Astrocyte of the hippocampus (primary cell): ENCODE measurements at places on chromosomes 4 and X.

DNA sequence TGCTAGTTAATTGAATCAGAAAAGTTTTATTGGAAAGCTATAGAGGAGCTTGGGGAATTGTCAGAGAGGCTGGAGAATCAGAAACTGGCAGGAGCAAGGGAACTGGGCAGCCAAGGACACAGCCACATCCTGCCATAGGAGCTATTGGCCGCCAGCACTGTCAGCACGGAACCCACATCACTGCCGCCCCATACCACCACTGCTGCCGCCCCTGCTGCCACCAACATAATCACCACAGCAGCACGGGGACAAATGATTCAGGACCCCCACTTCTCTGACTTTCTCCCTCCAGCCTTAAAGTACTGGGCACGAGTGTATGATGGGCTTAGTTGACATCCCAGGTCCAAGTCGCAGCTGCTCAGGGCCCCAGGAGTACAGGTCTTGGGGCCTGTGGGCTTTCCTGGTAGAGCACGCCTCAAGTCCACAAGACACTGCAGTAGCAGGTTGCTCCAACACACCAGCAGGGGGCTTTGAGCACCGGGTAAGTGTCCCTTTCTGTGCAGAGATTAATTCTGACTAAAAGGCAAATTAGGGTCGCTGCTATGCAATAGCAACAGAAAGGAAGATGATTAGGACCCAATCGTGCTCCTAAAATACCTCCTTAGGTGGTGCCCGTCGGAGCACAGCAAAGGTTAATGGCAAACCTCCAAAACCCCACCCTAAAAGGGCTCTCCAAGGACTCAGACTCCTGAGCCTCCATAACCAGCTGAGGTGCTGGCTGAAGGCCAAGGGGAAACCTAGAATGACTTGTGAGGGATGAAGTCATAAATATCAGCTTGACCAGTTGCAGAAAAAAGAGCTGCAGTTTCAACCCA lies 6.9 kb downstream of the PJA1 start:
- DNase-seq = peak; percentile 71

DNA sequence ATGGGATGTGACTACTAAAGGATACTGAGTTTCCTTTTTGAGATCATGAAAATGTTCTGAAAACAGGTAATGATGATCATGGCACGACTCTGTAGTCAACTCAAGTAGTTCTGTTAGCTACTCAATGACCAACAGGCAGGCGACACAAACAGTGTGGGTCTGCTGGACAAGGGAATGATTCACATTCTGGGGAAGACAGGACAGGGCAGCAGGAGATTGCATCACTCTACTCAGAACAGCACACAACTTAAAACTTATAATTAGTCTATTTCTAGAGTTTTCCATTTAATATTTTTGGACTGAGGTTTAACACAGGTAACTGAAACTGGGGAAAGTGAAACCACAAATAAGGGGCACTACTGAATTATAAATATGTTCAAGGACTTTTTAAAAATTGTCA lies 365.2 kb downstream of the PRDM5 start:
- peak; percentile 2 for DNase-seq

GRCh38 chrX:125711103-125711502 lies 391.4 kb downstream of the TEX13C start:
- no peak for DNase-seq

DNA sequence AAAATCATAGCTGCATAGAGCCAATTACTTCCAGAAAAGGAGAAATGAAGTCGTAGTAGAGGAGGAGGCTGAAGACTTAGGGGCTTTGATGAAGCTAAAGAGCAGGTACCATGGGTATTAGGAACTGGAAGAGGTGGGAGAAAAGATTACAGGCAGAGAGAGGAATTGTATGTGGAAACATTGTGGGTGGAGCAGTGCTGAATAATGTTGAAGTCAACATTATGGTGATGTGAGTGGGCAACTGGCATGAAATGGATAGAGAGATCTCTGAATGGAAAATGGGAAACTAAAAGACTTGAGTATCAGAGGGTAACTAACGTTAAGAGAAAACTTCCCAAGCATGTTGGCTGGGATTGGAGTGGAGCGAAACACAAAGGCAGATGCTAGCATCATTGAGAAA lies 92.5 kb downstream of the AREG start:
- DNase-seq = no peak

DNA sequence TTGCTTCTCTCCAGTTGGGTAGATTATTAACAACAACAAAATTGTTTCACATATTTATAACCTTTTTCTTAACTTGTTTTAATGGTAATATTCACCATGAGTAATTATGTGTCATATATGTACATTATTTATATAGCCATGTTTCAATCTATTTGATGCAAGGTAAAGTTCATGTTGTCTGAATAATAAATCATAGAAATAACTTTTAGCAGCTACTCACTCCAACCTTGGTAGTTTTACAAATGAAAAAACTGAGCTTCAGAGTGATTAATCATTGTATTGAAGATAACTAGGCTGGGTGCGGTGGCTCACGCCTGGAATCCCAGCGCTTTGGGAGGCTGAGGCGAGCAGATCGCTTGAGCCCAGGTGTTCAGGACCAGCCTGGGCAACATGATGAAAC lies 46.0 kb downstream of the TMA16 start:
- DNase-seq = no peak

DNA sequence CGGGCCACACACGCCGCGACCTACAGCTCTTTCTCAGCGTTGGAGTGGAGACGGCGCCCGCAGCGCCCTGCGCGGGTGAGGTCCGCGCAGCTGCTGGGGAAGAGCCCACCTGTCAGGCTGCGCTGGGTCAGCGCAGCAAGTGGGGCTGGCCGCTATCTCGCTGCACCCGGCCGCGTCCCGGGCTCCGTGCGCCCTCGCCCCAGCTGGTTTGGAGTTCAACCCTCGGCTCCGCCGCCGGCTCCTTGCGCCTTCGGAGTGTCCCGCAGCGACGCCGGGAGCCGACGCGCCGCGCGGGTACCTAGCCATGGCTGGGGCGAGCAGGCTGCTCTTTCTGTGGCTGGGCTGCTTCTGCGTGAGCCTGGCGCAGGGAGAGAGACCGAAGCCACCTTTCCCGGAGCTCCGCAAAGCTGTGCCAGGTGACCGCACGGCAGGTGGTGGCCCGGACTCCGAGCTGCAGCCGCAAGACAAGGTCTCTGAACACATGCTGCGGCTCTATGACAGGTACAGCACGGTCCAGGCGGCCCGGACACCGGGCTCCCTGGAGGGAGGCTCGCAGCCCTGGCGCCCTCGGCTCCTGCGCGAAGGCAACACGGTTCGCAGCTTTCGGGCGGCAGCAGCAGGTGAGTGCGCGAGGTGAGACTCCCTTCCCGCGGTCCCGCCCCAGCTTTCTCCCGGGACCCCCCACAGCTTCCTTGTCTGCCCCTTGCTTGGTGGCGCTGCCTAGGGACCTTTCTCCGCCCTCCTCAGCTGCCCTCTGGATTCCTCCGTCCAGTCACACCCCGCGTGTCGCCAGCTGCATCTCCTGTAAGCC lies 678 bp downstream of the BMP3 start:
- DNase-seq = peak; percentile 18

DNA sequence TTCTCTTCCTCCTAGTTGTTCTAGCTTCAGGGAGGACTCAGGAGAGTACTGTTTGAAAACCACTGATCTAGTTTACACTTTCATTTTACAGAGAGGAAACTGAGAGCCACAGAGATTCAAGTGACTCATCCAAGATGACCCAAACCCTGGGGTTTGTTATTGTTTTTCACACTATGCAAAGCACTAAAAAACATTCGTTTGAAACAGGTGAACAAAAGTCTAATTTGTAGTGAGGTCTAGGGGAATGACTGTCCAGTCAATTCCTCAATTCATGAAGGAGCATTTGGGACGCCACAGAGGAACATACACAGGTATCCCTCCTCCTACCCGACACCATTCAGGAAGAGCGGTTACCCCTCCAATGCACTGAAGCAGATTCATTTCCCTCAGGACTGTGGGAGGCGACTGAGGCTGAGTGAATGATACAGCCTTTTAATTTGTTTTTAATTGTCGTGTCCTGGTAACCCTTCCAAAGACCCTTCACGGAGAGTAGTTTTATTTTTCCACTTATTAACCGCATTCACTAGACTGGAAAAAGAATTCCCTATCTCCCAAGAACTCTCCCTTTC lies 30.3 kb downstream of the TLR10 start:
- DNase-seq = peak; percentile 65

DNA sequence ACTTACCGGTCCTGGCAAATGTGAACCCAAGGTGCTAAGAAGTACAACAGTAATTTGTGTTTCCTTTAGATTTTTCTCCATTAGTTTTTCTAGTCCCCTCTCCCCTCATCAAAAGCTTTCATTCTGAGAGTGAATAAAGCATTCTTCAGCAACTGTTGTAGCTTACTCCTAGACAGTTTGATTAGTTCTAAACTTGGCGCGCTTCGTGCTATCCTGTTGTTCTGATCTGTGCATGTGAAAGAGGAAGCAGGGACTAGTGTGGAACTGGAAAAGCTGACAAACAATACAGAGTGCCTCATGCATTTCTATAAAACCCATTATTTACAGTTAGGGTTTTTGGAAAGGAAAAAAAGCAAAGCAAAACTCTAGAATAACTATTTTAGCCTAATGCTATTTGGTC lies 556.9 kb upstream of the SLIT2 start:
- no peak for DNase-seq

DNA sequence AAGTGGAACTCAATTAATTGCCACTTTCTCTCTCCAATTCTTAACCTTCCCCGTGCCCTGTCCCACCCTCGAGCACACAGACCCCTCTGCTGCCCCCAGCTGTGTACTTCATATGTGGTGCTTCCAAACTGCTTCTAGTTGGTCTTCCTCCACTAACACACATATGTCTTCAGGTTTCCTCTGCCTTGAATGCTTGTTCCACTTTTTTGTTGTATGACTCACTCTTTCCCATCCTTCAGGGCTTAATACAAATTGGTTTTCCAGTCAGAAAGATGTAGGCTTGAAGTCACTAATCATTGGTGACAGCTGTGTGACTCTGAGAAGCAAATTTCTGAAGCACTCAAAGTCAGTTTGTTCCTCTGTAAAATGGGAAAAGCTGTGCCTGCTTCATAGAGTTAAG lies 30.6 kb downstream of the TRIM2 start:
- no peak for DNase-seq

DNA sequence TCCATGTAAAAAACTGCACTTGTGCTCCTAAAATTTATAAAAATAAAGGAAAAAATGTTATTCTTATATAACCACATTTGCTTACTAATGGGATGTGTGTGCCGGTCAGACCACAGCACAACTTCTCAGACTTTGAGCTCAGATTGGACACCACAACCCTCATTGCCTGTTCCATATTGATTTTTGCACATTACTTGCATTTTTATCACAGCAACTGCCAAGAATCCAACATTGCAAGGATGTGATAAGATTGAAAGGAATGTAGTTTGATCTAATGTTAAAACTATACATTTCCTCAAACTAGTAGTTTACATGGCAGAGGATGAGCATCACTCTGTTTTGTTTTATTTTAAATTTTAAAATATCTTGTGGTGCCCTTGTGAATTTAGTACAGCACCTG lies 227.8 kb downstream of the KDR start:
- peak; percentile 56 for DNase-seq
